ENCODE measurements at places on chromosomes 2 and 18.

GRCh38 chr2:136012315-136012714 lies 26.9 kb upstream of the DARS1 start:
- DNase-seq = peak; percentile 23

DNA sequence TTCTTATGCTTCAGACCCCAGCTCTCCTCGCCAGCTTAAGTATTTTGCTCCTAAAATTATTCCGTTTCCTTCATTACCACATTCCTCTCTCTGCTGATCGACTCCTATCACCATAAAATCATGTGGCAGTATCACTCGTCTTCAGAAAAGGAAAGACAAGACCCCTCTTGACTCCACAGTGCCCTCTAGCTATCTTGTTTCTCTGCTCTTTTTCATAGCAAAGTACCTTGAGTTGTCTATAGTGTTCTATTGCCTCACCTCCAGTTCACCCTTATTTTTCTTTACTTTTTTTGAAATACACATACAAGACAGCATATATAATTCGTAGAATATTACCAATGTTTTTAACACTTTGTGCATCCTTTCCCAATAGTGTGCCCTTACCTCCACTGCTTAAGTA lies 273.2 kb upstream of the SIX3 start:
- DNase-seq = peak; percentile 27

DNA sequence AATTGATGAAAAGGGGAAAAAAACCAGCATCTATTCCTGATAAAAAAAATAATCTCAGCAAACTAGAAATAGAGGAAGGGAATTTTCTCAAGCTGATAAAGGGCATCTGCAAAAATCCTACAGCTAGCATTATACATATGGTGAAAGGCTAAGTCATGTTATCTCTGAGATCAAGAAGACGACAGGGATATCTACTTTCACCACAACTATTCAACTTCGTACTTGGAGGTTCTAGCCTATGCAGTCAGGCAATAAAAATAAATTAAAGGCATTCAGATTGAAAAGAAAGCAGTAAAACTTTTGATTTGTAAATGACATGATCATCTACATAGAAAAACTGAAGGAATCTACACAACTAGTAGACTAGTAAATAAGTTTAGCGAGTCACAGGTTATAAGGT lies 58.2 kb downstream of the CAB39 start:
- DNase-seq = no peak

DNA sequence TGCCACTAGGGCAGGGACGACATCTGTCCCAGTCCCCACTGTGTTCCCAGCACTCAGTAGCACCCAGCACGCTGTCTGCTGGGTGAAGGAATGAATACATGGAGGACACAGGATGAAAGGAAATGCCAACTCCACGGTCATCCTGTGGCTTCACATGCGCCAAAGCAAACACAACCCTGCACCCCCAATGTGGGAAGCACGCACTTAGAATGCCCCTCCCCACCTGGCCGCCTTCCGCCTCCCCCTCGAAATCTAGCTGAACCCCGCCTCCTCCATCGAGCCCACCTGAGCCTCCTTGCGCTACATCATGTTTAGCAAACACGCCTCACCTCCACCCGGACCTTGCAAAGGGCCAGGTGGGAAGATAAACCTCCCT lies 33.9 kb downstream of the ADCY3 start:
- no peak for DNase-seq

DNA sequence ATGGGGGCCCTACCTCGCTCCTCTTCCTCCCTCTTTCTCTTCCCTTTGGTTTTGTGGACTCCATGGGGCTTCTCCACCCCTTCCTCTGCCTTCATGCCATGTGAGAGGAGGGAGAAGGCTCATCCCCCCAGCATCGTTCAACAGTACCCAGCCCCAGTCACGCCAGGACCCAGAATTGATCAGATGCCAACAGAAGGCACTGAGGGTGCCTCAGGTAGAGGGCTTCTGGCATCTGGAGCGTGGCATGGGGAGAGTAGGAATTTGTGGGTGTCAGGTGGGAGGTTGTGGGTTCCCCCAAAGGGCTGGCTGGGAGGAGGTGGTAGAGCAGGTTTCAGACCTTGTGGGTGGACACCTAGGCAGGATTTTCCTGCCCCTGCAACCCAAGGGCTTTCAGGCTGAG lies 122.0 kb downstream of the TWIST2 start:
- no peak for DNase-seq

GRCh38 chr2:71716697-71717624 lies 263.6 kb downstream of the DYSF start:
- no peak for DNase-seq

DNA sequence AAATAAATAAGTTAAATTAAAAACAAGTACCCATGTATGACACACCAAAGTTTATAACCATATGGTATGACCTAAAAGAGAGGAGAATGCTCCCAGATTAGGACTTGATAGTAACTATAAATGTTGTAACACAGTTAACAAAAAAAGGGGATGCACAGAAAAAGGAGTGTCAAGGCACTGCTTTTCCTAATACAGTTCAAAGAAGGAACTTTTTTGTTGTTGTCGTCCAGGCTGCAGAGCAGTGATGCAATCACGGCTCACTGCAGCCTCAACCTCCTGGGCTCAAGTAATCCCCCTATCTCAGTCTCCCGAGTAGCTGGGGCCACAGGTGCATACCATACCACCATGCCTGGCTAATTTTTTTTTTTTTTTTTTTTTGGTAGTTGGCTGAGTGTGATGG lies 2.7 kb downstream of the NARS1 start:
- no peak for DNase-seq

DNA sequence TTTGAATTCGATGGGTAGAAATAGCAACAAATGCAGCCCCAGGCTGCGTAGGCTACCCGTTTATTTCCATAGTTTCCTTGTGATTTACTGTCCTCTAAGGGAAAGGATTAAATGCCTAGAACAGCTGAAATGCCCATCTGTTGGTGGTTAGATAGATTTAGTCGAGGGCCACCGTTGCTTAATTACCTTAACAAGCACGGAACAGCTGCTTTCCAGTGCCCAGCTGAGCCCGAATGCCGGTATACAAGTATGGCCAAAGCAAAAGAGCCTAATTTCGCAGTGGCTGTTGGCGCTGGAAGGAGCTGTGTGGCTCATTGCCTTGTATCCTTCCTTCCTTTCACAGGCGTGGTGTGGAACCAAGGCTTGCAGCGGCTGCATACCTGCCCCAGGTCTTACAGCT lies 109.1 kb downstream of the CABLES1 start:
- DNase-seq = no peak

GRCh38 chr2:8554296-8554806 lies 127.5 kb upstream of the ID2 start:
- DNase-seq = no peak

GRCh38 chr18:22229456-22230124 lies 60.2 kb downstream of the GATA6 start:
- no peak for DNase-seq

DNA sequence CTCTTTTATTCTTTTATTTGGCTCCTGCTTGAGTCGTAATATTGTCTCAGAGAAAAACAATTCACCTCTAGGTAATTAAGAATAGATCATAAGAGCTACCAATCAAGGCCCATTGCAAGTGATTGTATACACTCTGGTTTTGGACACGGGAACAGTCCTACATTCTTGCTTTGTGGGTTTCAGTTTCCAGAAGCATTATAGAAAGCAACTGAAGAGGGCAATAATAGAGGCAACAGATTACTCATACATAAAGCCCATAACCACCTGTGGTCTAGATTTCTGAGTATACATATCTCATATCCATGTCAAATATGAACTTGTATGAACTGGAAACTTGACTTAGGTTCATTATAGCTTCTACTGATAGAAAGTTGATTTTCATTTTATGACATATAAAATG lies 65.4 kb downstream of the DIS3L2 start:
- no peak for DNase-seq

DNA sequence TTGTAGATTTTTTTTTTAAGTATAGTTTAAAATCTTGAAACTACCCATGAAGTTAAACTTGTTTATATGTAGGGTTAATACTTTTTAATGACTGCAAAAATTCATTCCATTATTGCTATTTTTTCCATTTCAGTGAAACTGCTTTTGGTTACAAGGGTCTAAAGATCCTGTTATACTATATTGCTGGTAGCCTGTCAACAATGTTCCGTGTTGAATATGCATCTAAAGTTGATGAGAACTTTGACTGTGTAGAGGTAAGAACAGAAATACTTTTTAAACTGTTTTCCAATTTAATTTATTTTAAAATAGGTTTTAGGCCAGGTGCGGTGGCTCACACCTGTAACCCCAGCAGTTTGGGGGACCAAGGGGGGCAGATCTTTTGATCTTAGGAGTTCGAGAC lies 30.5 kb downstream of the HAT1 start:
- no peak for DNase-seq

DNA sequence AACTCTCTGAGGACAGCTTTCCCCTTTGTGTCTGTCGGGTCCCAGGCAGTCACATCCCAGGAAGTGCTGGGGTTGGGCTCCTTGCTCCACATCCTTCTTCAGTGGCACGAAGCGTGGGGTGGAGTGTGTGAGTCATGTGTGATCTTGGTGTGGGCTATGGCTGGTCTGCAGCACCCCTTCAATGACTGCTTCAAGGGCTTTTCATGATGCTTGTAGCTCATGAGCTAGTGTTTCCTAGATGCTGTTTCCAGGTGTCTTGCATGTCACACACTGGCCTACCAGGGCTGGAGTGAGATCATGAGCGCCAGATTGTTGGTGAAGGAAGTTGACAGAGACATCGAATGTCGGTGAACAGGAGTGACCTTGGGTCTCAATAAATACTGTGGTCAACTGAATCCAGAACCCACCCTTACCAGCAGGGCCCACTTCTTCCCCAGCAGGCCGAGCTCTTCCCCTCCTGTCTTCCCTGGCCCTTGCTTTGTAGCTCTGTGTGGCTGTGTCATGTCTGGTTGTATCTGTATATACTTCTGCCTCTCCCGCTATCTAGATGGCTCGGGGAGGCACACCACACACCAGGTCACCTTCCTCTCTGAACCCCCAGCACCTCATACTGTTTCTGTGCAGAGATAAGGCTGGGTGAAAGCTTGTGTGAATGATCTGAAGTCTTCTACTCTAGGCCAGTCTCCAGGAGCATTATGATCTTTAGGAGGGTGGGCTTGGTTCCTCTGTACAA lies 3.8 kb downstream of the C2orf92 start:
- DNase-seq = peak; percentile 54

DNA sequence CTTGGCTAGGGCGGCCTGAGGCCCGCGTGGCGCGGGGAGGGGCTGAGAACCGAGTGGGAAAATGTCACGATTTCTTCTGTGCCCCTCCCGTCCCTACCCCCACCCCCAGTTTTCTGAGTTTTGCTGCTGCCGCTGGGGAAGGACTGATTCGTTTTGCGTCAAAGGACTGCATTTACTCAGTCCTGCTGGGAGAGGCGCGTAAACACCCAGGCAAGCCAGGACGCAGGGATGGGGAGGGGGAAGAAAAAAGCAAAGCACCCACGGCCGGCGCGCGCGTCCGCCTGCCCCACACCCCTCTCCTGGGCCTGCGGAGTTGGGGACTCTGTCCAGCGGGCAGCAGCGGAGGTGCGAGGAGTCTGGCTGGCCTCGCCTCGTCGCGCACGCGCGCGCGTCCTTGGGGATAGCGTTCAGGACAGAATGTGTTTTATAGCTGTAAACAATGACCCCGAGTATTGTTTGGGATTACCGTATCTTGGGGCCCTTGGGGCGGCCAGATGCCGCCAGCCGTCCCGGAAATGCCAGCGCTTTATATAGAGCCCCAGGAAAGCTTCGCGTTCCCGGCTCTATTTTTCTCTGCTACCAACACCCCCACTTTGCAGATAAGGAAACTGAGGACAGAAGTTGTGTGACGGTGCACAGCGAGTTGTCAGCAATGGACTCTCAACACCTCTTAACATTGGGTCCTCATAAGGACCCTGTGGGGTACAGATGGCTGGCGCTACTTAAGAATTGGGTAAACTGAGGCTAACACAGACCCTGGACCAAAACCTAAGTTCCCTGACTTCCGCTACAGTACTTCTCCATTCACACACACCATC lies 1.7 kb upstream of the FOSL2 start:
- no peak for DNase-seq

- DNase-seq = peak; percentile 13
Measured at GRCh38 chr2:112765251-112765650, 842 bp upstream of the CKAP2L start.

GRCh38 chr2:58350484-58350883 lies 109.4 kb upstream of the FANCL start:
- DNase-seq = no peak

- no peak for DNase-seq
Measured at GRCh38 chr2:48313036-48313877, 216.7 kb upstream of the STON1 start.

GRCh38 chr2:73013936-73014335 lies 57.6 kb downstream of the SFXN5 start:
- DNase-seq = no peak

GRCh38 chr2:178108176-178108575 lies 4.1 kb upstream of the RBM45 start:
- no peak for DNase-seq

DNA sequence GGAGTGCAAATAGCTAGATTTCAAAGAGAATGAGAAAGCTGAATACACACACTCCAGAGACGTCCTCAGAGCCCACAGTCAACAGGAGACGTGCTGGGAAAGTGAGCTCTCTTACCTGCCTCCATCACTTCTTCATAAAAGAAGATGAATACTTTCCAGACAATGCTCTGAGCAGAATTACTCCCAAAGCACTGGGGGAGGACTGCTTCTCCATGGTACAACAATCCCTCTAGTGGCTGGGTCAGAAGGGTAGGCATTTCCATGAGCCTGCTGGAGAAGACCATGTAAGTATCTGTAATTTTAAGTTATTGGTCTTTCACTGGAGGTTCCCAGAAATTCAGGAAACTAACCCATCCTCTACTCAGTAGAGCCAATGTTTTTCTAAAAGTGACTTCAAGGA lies 190.3 kb downstream of the RBM43 start:
- DNase-seq = no peak

DNA sequence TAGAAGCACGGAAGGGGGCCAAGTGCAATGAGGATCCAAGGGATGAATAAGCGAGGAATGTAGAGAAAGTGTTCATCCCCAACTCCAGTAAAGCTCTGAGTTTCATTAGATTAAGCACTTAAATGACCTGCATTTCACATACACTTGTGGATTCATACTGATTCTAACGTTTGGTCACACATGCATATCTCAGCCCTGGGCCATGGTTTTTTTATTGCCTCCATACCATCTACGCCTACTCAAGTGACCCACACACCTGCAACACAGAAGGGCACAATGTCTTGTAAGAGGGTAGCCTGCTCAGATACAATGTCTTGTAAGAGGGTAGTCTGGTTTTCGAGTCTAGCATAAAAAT lies 566 bp upstream of the MRPS5 start:
- peak; percentile 17 for DNase-seq

GRCh38 chr18:59963229-59963628 lies 63.4 kb downstream of the PMAIP1 start:
- no peak for DNase-seq

DNA sequence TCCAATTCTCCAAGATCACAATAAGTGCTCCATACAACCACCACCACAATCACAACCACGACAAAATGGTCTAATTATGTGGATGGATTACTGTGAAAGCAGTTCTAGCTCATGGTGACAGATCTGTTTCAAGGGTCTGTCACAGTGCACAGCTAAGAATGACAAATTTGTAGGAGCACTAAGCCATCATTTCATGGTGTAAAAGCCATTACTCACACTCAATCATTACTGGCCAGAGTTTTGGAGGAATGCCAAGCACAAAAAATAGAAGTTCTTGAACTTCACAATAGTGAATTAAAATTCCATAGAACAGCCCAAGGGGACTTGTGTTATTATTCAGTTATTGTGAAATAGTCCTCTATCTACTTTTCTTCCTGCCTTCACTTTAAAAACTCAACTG lies 2.3 kb downstream of the CPS1 start:
- DNase-seq = no peak

- no peak for DNase-seq
Measured at GRCh38 chr2:233455006-233455405, 100.7 kb downstream of the DGKD start.

All from hematopoietic multipotent progenitor cell treated with erythropoietin and hydrocortisone succinate and interleukin-3 and kit ligand, for 6 days (in vitro differentiated cells).